Stimulated activated CD4-positive, alpha-beta T cell treated with anti-CD3 and anti-CD28 coated beads, Interleukin-2, amount 100 ng/mL, for 24 hours (primary cell): ENCODE measurements at places on chromosomes 2 and 18.

GRCh38 chr18:63198868-63199742, 120.5 kb downstream of the BCL2 start:
- no peak for DNase-seq

DNA sequence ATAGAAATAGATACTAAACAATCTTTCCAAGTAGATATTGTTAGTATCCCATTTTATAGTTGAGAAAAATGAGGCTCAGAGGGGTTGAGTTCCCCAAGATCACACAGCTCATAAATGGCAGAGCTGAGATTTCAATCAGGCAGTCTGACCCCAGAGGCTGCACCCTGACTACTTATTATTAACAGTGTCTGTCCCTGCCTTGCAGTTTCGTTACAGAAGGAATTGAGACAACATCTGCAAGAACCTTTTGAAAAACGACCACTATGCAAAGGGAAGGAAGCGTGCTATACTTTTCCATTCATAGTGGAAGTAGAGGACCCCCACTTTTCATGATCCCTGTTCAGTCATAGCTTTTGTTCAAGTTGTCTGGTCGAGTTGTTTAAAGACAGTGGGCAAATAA, 53.2 kb upstream of the SEC11C start:
- DNase-seq = no peak

DNA sequence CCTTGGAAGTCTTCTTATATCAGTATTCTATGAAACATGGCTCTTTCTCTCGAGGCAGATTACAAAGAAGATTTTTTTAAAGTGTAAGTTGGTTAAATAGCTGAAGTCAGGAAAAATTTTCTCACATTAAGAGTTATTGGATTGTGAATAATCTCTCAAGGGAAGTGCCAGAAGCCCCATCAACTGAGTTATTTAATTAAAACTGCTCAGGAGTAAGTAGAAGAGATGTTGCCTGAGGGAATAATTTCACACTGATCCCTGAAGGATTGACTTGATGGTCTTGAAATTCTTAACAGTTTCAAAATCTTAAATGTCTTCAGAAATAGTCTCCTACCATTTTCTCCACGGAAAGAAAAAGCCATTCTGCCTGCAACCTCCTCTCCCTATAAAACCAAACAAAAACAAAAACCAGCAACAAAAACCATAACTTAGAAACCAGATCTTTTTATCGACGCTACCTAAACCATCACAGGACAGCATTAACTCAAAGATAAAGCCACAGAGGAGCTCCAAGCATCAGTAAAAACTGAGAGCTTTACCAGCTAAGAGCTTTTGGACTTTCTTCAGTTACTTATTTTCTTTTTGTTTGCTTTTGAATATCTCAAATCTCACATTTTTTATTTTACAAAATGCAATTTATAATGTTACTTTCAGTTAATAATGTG, 12.9 kb downstream of the CD226 start:
- DNase-seq = no peak

DNA sequence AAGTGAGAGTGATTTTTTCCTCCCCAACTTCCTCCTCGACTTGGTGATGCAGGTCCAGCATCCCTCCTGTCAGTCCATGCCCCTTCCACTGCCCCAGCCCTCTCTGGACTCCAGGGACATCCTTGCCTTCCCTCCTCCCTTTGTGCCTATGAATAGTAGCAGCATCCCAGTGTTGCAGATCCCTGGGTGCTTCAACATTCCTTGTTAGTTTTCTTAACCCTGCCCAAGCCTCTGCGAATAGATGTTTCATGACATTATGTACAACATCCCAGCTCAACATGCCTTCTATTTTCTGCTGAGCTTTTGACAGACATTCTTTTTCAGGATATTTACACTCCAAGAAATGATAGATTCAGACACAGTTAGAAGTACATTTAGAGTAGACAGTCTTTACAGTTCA, 35.3 kb upstream of the CCDC150 start:
- no peak for DNase-seq

DNA sequence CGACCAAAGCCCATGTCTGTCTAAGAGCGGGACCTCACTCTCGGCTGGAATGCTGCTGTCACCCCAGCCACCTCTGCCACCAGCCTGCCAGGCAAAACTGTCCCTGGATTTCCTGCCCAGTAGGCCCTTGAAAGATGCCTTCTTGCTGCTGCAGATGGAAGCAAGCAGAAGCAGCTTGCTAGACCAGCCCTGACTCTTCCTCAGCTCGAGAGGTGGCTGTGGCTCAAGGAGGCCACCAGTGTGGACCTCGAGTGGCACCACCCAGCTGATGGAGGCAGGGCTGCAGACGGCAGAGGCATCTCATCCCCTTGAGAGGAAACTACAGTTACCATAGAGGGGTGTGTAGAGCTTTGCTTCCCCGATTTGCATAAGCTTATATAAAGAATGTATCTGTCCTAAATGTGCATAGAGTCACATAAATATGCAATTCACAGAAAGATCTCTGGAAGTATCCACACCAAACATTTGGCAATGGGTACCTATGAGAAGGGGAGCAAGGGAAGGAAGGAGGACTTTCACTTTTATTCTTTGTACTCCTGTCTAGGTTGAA, 20.6 kb downstream of the ADCY3 start:
- DNase-seq = no peak
